ENCODE measurements at places on chromosomes 2 and 18.
A peak's percentile ranks its signal among the peaks of the same experiment; 100 is the strongest.

DNA sequence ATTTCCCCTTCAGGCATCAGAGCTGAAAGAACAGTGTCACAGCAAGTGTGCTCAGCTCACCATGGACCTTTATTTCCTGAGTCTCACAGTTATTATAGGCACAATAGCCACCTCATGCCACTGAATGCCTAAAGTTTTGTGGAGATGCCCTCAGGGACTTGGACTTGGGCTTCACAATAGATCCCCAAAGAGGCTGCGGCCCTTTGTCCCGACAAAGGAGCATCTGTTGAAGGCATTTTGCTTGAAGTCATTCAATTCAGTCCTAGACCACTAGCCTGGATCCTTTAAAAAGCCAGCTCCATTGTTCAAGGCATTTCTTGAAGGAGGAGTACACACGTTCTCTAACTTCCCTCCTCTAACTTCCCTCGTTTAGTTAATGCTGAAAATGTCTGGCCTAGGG, 125.4 kb downstream of the DCC start:
- no peak for DNase-seq

GRCh38 chr2:173924285-173924684, 40.9 kb downstream of the SP3 start:
- DNase-seq, result no peak

DNA sequence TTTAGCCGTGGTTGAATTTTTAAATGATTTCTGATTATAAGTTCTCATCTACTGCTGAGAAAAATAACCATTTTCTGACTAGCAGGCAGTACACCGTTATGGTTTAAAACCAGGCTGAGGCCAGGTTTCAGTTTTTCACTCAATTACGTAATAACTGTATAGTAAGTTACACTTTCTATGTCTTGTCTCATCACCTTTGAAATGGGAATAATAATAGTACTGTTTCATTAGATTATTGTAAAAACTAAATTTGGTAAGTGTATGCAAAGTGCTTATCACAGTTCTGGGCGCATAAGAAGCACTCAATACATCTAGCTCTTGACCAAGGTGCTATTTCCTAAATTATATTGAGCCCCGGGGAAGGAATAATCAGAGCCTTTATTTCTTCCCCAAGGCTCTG, 76.8 kb downstream of the LIMS1 start:
- DNase-seq, result no peak

- DNase-seq, result peak; percentile 36
Observed at GRCh38 chr2:239157771-239158170, 243.0 kb downstream of the HDAC4 start.

GRCh38 chr2:237879058-237879430, 19.6 kb downstream of the RAMP1 start:
- peak; percentile 66 for DNase-seq

DNA sequence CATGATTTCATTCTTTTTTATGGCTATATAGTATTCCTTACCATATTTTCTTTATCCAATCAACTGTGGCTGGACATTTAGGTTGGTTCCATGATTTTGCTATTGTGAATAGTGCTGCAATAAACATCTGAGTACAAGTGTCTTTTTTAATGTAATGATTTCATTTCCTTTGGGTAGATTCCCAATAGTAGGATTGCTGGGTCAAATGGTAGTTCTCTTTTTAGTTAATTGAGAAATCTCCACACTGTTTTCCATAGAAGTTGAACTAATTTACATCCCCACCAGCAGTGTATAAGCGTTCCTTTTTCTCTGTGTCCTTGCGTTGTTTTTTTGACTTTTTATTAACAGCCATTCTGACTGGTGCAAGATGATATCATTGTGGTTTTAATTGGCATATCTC, 59.1 kb upstream of the IL1RL1 start:
- no peak for DNase-seq

GRCh38 chr2:134758633-134759032, 39.8 kb upstream of the TMEM163 start:
- no peak for DNase-seq

- no peak for DNase-seq
Observed at GRCh38 chr2:179854891-179855290, 6.5 kb downstream of the ZNF385B start.

DNA sequence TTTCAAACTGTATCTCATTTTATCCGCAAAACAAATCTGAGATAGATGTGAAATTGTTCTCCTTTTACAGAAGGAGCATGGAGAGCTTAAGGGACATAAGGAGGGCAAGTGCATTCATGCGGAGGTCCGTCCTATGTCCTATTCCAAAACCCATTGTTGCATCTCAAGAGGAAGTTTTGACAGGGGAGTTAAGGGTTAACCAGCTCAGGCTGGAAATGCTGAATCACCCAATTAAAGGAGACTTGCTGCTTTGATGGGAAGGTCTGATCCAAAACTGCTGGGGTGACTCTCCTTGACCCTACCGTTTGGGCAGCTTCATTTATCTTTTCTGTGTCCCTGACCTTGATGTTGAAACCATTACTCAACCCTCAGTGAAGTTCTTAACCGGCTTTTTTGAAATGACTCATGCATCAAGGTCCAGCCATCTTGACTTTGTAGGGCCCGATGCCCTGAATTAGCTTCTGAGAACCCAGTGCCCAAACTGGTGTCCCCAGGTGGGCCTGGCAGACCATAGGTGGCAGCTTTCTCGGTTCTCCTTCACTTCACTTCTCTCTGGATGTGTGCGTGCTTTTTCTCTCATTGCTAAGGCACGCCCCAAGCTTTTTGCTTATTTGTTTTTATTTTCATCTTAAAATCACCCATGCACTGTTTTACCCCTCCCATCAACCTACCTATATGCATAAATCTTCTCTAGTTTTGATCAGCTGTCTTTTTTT, 15.9 kb upstream of the TXNDC2 start:
- DNase-seq, result peak; percentile 81

- DNase-seq, result peak; percentile 93
Observed at GRCh38 chr2:1886405-1886992, 142.2 kb upstream of the PXDN start.

DNA sequence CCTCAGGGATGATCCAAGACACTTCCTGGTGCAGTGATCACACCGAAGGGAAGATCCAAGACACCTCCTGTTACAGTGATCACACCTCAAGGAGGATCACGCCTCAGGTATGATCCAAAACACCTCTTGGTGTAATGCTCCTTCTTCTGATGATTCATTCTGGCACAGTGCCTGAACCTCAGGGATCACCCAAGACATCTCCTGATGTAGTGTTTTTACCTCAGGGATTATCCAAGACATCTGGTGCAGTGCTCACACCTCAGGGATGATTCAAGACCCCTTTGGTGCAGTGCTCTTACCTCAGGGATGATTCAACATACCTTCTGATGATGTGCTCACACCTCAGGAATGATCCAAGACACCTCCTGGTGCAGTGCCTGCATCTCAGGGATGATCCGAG, 124.4 kb downstream of the ASB1 start:
- no peak for DNase-seq

DNA sequence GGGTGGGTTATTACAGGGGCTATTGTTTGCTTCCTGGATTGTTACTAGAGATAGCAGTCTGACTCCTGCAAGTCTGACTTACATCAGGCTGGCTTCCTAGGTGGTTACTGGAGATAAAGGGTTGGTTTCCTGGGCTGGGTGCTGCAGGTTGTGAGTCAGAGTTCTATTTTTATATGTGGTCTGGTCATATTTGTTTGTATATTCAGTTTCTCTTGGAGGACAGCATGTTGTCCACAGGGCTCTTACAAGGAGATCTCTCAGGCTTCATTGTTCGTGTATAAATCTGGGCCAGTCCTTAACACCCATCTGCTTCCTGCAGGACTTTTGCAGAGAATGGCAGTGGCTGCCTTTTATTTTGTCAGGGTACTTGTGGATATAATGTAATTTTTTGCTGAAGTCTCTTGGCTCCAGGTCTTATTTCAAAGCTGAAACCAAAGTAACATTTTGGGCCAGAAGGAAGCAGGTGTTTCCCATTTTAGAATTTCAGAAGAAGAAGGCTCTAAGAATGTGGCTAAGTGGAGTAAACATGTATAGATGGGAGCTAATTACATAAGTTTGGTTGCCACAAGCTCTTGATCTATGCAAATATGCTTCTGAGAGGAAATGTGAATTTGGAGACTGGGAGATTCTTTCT, 65.9 kb upstream of the SLC16A14 start:
- DNase-seq, result peak; percentile 88

DNA sequence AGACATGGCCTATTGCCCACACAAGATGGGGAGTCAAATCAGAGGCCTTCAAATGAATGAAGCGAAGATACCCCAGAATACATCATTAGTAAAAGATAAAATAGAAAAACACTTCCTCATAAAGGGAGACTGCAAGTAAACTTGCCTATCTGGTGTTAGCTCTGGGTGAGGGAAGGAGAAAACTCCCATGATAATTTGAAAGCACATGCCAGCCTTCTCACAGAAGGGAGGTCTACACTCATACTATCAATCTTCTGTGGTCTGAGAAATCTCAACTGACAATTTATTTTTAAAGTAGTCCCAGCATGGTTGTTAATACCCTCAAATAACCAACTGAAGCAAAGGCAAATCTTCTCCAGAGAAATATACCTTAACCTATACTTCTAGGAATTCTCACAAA, 75.4 kb downstream of the EXOC6B start:
- DNase-seq, result no peak

GRCh38 chr18:70039186-70039585, 91.5 kb upstream of the CD226 start:
- DNase-seq, result no peak

DNA sequence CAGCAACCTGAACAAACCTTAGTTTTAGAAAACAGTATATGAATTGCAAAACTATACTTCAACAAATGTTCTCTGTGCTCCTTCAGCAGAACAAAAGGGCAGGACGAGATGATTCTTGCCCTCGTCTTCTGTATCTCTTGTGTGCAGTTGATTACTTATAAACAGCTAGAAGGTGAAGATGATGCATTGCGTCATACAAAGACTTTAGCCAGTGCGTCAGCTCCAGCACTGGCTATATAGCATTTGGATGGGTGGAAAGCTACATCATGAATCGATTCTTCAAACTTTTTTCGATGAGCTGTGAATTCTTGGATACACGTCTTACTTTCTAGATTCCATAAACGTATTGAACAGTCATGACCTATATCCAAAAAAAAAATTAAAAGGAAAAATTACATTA, 117.1 kb downstream of the STRN start:
- DNase-seq, result no peak

- no peak for DNase-seq
Observed at GRCh38 chr18:28714498-28714897, 537.6 kb upstream of the CDH2 start.

DNA sequence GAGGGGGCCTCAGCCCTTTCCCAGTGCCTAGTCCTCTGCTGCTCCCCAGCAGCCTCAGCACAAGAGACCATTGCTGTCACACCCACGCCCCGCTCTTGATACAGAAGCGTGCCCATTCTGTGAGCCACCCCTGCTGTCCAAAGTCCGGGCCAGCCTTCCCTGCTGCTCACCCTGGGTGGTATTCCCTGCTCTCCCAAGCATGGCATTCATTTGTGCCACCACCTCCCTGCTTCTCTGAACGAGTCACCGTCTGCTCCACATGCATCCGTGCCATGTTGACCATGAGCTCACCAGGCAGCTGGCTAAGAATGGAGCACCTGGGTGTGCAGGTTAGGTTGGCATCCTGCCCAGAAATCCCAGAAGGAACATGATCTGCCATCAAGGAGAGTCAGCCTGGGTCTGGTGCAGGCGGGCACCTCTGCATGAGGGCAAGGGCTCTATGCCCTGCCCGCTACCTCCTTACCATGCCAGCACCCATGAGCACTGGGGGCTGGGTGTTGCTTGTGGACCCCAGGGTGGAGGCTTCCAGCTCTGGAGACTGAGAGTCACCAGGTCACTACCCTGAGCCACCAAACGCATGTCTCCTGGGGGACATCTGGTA, 63.0 kb downstream of the TWIST2 start:
- no peak for DNase-seq

- DNase-seq, result no peak
Observed at GRCh38 chr2:73301636-73302035, 8.3 kb upstream of the EGR4 start.

- DNase-seq, result peak; percentile 28
Observed at GRCh38 chr2:192307530-192307929, 112.8 kb upstream of the TMEFF2 start.

GRCh38 chr2:38591152-38591551, 11.6 kb downstream of the HNRNPLL start:
- no peak for DNase-seq

- peak; percentile 30 for DNase-seq
Observed at GRCh38 chr18:21834299-21834660, 93.7 kb downstream of the MIB1 start.

GRCh38 chr2:191479680-191480023, 198.3 kb upstream of the NABP1 start:
- DNase-seq, result no peak

- no peak for DNase-seq
Observed at GRCh38 chr2:42928161-42928691, 135.8 kb upstream of the HAAO start.

GRCh38 chr2:8363161-8363560, 318.7 kb upstream of the ID2 start:
- no peak for DNase-seq

DNA sequence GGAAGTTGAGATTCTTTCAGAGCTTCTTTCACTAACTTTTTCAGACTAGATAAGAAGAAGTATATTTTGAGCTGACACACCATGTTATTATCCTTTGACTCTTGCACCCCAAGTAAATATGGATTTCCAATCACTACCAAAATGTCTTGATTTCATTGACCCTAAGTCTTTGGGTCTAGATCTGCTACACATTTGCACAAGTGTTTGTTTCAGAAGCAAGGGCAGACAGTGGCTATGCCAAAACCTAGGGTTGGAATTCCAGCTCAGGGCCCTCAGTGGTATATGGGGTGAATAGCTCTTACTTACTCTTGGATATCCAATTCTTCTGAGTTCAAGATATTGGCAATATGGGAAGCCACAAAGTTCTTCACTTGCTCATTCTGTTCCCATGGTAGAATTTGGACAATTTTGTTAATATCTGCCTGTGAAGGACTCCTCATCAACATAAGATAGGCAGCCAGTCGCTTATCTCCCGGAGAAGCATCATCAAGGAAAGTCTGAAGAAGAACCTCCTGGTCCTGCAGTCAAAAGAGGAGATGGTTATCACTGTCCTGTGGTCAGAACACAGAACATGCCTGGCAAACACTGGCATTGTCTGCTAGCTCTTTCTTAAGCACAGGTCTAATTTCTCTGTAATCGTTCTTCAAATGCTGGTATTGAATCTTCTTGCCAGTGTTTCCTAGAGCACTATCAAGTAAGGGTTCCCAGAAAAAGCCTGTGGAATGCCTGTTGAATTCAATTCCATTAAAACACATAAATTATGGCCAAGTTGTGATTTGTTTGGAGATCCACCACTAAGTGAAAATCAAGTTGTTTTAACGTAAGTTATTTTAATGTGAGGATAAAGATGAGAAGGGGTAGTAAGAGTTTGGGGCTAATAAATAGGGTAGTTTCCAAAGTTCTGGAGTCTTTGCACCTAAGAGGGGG, 15.6 kb downstream of the APOB start:
- no peak for DNase-seq

GRCh38 chr2:135318808-135319207, 212.2 kb downstream of the ZRANB3 start:
- no peak for DNase-seq

Data from choroid plexus epithelial cell (primary cell).